ENCODE measurements at places on chromosomes 12 and 14.

GRCh38 chr14:65937079-65937959 is 524.8 kb downstream of the FUT8 start:
- DNase-seq, result no peak

DNA sequence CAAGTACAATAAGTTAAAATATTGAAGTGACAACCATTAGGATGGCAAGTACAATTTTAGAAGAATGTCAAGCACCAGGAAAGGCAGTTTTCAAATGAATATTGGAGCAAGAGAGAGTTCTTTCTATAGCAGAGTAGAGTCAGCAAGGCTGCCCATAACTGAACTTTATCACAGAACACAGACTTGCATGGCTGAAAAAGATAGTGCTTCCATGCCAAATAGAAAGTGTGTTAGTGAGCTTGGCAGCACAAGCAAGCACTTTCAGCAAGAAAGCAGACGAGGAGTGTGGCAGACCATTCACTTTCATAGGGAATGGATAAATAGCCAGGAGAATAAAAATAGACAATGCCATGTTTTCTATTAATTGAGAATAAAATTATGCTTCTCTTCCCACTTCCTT is 647.0 kb upstream of the MGAT4C start:
- no peak for DNase-seq

DNA sequence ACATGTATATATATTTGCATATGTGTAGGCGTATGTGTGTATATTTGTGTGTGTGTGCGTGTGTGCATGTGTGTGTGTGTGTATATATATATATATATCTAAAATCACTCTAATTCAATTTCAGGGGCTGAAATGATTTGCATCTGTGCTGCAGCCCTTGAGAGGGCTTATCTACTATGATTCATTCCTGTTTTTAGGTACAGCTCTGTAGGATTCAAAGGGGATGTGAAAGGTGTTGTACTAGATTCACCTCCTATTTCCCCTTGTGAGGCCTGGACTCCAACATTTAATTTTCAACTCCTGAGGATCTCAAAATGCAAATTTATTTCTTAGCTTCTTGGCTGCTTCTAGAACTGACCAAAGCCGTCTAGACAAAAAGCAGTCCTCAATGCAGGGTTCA is 11.1 kb downstream of the ERP27 start:
- DNase-seq, result no peak

DNA sequence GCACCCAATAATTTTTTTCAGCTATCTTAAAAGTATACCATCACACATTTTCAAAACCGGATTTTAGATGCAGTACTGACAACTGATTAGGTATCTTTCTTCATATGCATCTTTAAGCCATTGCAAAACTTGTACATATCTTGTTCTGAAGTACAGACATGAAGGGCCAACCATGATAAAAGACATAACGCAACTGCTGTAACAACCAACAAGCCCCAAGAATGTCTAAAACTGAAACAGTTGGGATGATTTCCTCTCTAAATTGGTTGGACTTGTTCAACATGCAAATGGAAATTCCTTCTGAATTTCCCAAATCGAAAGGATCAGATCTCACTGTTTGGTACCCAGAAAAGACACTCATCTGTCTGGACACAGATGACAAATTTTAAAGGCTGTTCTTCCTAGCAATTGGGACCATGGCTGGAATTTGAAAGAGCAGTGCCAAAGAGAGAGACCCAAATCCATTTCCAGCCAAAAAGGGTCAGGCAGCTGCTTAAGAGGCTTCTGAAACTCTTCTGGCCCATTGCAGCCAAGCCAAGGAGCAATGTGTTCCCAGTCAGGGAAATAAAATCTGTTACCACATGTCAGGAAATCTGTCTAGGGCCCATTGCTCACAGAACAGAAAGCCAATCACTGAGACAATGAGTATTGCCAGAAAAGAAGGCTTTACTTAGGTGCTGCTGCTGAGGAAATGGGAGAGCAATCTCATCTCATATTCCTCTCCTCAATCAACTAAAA is 1122.4 kb upstream of the USP15 start:
- no peak for DNase-seq

- DNase-seq, result no peak
These were observed 120.0 kb upstream of the PRMT8 start for GRCh38 chr12:3371018-3371417.

- no peak for DNase-seq
These were observed at the start of gene KCNJ8 for GRCh38 chr12:21774358-21775132. TSS of gene KCNJ8 (minus strand) at chr12:21774706. CDS start at chr12:21773616, 1,090 bp downstream.

DNA sequence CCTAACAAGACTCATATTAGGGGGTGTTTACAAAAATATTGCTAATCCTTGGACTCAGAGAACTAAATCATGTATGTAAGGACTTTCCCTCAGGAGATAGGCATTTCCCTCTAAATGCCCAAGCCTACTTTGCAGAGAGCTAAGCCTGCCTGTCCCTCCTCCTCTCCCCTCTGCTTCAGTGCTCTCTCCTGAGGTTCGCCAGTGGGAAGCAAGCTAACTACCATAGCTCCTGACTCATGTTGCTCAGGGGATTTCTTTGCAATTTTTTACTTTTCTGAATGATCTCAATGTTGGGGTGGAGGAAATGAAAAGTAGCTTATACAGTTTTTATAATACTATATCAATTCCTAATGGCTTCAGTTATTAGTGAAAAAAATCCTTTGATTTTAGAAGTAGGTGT is 29.6 kb downstream of the IFT43 start:
- no peak for DNase-seq

DNA sequence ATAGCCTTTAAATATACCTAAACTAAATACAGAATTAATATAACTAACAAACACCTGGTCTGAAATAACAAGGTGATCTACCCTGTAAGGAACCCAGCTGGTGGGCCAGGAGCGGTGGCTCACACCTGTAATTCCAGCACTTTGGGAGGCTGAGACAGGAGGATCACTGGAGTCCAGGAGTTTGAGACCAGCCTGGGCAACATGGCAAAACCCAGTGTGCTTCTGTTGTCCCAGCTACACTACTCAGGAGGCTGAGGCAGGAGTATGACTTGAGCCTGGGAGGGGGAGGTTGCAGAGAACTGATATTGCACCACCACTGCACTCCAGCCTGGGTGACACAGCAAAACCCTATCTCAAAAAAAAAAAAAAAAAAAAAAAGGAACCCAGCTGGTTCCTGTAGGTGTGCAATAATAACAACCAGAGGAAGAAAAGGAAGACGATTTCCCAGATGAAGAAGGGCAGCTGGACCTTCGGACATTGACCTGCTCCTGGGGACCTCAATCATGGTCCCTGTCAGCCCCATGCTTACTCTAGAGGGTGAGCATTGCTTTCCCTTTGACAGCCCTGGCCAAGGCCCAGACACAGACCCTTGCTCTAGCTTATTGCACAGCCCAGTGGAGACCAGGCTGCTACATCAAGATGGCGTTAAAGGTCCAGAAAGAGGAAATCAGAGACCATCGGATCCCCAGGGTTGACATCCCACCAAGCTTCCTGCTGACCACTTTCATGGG is 5.4 kb downstream of the FOS start:
- DNase-seq, result no peak

DNA sequence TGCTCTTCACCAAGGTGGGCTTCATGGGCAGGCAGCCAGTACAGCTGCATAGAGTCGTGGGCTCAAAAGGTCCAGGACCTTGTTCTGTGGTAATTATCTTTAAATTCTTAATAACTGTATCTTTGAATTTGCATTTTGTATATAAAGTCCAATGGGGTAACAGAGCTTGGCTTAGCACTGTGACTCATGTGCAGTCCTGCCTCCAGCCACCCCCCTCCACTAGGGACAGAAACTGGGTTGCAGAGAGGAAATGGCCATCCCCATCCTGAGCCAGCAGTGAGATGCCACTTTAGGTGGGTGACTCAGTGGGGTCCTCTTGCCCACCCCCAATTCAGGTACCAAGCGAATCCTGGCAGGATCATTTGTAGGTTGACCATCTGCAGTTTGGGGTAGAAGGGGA is 48.1 kb downstream of the EPS8 start:
- DNase-seq, result no peak

DNA sequence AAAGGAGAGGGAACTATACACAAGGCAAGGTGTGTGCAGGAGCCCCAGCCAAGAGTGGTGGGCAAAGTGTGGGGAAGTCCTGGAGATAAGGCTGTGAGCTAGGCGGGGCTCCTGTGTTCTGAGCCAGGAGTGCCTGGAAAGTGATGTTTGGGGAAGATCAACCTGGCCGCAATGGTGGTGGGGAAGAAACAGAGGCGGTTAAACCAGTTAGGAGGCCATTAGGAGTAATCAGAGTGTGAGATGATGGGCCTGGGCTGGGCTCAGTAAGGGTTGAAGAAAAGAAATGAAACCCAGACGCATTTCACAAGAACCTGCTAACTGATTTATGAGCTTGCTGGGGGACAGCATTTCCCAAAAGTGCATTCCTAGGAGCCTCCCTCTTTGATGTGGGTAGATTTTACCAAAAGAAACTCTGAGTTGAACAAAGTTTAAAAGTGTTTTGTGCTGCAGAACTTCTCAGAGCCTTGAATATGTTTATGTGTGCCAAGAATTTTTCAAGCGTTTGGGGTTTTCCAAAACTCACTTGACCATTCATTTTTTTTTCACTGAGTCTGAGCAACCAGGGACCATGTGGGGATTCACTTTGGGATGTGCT is 34.2 kb upstream of the LRP1-AS start:
- DNase-seq, result no peak

GRCh38 chr12:55654511-55655214 is 18.0 kb downstream of the OR10P1 start:
- DNase-seq, result no peak

GRCh38 chr12:39157696-39158342 is 252.4 kb upstream of the CPNE8 start:
- DNase-seq, result no peak

DNA sequence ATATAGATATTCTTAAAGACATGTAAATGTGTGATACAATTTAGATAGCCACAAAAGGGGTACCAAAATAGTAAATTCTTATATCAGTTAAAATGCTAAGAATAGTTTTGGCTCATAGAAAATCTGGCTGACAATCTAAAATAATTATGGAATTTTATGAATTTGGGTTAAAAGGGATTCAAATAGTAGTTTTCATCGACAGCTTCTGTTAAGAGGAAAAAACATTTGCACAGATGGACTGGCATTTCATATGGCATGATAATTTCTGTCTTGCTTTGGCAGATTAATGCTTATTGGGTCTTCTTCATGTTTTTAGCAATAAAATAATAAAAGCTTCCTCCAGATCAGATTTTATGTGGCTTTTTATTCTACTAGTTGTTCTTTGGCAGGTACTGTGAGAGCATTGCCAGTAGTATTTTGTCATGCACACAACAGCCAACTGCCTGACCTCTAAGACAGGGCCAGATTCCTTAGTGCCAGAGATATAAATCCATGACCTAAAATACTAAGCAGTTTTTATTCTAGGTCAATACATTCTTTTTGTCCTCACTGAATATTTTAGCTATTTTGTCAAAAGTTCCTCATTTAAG is 9.1 kb downstream of the ABCD2 start:
- DNase-seq, result no peak

DNA sequence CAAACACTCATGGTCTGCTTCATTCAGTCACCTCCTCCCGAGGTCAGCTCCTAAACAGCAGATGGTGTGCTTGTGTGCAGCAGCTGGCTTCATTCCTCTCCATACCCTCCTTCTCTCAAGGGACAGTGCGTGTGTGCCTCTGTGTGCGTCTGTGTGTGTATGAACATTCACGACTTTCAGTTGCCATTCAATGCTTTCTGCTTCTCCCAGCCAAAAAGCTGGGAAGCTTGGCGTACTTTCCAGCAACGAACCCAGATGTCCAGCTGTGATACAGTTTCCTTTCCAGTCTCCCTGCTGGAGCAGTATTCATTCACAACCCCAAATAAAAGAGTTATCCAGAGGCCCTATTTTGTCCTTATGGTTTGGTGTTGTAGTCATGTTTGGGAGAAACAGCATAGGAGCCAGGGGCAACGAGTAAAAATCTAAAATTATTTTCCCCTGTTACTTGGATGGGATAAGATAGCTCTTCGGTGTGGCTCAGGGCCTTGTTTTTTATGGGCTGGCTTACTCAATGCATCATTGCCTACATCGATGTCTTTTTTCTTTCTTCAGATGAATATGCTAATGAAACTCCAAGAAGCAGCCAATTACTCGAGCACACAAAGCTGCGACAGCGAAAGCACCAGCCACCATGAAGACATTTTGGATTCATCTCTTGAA is 379.3 kb downstream of the NAV3 start:
- no peak for DNase-seq

DNA sequence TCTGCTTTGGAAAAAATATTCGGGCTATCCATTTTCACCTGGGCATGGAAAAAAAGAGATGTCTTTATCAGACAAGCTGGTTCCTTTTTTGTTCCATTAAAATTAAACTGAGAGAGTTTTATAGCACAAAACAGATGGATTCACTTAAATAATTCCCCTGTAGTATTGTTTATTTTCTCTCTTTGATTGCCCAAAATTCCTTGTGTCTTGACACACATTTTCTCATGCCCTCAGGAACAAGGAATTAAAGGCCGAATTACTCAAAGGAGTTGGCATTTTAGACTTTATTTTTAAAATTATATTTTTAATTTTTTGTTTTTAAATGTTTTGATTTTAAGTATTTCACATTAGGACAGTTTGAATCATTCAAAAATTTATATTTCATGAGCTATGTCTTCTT is 69.6 kb upstream of the SLCO1C1 start:
- DNase-seq, result no peak

DNA sequence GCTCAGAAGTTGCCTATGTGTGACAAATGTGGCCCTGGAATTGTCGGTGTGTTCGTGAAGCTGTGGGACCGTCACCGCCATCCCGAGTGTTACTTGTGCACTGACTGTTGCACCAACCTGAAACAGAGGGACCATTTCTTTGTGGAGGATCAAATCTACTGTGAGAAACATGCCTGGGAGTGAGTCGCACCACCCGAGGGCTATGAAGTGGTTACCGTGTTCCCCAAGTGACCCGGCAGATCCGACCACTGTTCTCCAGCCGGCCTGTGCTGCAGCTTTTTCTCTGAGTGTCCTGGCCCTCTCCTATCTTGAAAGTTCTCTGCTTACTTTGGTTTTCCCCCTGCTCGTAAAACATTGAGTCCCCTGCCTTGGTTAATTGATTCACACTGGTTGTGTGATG is 65.3 kb downstream of the VCPKMT start:
- DNase-seq, result no peak

DNA sequence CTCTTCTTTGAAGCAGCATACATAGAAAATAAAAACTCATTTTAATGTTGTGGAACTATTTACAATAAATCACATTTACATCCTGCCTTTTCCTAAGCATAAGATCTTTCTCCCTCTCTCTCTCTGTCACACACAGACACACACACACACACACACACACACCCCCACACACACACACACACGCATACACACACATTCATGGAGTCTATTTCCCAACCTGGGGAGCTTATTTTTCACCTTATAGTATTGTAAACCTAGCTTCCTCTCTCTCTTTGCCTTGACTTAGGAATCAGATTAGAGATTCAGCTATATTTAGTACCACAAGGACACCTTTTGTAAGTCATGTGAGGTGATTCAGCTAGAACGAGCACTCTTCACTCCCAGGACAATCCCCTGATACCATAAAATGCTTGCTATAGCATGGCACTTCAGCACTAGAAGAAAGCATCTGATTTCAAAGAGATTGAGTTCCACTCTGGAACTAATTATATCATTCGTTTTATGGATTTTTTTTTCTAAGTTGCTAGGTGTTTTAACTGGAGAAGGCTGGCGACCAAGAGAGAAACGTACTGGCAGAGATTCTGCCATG is 23.6 kb downstream of the TMEM30B start:
- DNase-seq, result no peak

Data from HCT116 (cell line).